ENCODE measurements at places on chromosomes 5 and 9.

- no peak for DNase-seq
These were observed 142.2 kb downstream of the SNX18 start for GRCh38 chr5:54659700-54660131.

GRCh38 chr5:157282150-157282549, 16.2 kb downstream of the CYFIP2 start:
- DNase-seq: no peak

DNA sequence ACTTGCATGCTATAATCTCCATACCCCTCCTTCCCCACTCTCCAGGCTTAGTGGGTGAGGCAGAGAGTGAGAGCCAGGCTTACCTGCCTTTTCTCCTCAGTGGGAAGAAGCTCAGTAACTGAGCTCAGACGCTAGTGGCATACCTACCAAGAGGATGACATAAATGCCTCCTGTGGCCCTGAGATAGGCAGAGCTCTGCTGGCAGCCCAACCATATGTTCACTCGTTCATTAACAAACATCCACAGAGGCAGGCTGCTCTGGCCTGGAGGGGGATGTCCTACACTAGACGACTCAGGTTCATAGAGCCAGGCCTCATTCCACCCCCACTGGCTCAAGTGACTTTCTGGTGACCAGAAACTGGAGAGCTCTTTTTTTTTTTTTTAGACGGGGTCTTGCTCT, 81.3 kb downstream of the THBS4 start:
- no peak for DNase-seq

GRCh38 chr5:126462239-126463014, 39.2 kb downstream of the GRAMD2B start:
- DNase-seq: no peak

DNA sequence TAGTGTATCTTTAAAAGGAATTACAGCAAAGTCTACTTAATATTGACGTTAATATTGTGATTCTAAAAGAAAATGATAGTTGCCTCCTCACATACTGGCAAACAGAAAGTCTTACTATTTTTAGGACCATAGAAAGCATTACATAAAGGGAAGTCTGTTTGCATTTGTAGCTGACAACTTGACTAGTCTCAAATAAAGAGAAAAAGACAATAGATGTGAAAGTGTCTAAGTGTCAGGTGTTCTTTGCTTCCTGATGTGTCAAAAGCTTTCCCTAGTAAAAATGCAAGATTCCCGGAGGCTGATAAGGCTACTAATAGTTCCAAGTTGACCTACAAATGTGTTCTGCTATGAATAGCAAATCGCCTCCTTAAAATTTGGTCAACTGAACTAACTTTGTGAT, 259.7 kb downstream of the CDH10 start:
- no peak for DNase-seq

DNA sequence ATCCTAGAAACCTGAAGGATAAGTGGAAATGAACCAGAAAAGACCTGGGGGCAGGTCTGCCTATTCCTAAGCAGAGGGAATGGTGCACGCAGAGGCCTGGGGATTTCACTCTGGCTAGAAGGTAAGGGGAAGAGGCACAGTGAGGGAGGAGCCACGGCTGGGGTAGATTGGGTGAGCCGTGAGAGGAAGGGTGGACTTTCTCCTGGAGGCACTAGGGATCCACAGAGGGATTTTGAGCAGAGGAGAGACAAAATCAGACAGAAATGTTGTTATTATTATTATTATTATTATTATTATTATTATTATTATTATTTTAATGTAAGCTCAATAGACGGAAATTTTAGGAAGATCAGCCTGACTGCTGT, 3.0 kb upstream of the ADGRD2 start:
- no peak for DNase-seq

DNA sequence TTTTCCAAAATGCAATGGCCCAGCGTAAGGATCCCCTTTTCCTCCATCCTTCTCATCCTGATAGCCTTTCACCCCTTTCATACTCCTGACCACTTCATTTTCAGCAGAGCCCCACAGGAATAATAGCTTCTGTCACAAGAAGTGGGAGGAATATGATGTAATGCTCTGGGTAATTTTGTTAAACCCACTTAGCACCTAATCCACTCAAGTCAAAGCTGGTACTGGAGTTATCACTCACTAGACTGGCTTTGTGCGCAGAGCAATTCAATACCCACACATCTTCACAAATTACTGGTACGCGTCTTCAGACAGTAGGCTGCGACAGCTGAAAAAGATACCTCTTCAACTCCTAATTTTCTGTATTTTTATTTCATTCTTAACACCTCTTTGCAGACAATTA, 2232.8 kb upstream of the WWC1 start:
- no peak for DNase-seq

- peak; percentile 78 for DNase-seq
These were observed 118.7 kb downstream of the LPAR1 start for GRCh38 chr9:110919609-110920008.

DNA sequence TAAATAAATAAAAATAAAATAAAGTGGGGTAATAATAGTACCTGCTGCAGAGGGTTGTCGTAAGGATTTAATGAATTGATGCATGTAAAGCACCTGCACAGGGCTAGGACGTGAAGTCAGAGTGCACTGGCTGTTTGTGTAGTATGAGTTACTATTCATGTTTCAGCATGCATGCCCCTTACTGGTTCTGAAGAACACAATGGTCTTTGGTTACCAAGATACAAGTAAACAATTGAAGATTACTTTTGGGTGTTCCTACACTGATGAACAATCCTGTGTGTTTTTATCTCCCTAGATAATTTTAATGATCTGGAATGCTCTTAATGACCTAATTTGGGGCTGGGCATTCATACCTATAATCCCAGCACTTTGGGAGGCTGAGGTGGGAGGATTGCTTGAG, 23.2 kb upstream of the PRRC2B start:
- no peak for DNase-seq

DNA sequence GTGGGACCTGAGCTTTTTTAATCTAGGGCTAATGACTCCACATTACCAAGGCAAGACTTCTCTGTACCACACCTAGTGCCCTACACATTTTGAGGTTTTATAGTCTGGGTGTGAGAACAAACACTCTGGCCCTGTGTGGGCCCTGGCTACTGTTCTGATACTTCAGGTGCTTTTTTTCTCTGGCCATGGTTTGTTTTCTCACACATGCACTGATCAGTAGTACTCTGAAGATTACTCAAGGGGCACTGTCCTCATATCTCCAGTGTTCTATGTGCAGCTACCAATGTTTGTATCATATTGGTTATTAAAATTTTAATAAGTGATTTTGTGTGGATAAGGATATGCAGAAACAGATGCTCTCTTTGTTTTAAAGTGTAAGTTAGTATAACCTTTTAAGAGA, 5.9 kb upstream of the C9orf40 start:
- DNase-seq: no peak

DNA sequence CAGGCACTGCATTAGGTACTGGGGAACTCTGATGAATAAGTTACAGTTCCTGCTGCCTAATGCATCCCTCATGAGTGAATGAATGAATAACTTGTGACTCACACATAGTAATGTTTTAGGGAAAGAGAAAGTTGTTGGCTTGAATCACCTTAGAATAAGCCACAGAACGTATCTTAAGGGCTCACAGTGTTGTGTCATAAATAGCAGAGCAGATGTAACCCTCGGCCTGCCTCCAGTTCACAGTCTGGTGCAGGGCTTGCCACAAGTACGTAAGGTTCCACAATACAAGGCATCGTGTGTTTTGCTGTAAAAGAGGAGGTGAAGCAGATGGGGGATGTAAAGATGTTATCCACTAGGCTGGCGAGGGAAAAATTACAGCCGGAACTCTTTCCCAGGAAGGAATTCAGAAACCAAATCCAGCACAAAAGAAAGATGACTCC, 218.7 kb downstream of the TRPM3 start:
- DNase-seq: peak; percentile 96

- DNase-seq: no peak
These were observed 625 bp upstream of the OLFM1 start for GRCh38 chr9:135086597-135087488.

DNA sequence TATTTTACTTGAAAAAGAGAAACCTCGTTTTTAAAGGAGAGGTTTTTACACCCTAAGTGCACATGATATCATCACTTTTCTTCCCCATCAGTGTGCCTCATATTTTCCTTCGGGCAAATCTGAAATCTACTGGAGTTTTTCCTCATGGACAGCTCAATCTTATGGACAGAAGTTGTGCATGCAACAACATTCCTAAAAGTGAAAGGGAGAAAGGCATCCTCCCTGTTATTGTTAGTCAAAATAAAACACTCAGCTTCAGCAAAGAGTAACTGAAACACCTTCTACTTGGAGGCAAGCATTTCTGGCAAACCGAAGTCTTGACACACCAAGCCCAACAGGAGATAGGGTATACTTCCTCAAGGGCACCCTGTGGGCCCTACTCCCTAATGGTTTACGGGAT, 217.9 kb downstream of the BNC2 start:
- no peak for DNase-seq

- peak; percentile 76 for DNase-seq
These were observed 59.6 kb upstream of the SPATA31C2 start for GRCh38 chr9:88197781-88198340.

- DNase-seq: peak; percentile 26
These were observed 13.5 kb downstream of the MOCS2 start for GRCh38 chr5:53095931-53096525.

DNA sequence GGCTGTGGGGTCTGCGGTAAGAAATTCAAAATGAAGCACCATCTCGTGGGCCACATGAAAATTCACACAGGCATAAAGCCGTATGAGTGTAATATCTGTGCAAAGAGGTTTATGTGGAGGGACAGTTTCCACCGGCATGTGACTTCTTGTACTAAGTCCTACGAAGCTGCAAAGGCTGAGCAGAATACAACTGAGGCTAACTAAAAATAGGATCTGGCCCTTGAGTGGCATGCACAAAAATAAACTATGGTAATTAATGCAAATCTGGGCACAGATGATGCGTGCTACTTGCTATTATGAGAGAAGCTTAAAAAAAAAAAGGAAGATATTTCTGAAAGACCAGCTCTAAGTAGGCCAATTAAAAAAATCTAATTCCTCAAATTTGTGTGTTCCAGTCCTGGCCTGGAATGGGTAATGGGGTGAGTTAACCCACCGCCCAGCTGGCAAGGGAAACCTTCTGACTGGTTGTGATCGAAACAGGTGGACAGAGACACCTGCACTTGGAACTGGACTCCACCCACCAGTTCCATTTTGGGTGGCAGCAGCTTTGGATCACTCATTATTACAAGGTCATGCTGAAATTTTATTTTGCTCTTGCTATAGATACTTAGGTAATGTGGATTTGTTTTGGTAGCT, 26.6 kb upstream of the ZBTB34 start:
- DNase-seq: no peak

DNA sequence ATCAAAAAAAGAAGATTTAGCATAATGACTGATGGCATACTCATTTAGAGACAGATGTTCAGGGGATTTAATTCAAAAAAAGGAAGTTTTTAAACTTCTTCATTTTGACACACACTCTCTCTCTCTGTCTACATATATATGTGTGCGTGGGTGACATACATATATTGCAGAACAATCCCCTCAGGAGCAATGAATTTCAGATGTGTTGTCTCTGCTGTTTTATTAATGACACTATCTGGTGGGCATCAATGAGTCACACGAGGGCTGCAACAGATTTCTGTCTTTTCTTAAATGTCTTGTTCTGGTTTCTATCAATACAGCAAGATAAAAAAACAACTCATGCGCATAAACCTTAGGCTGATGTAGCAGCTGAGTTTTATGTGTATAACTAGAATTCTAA, 123.5 kb upstream of the SLCO6A1 start:
- DNase-seq: no peak

GRCh38 chr5:179914032-179914755, 6.5 kb upstream of the TBC1D9B start:
- no peak for DNase-seq

DNA sequence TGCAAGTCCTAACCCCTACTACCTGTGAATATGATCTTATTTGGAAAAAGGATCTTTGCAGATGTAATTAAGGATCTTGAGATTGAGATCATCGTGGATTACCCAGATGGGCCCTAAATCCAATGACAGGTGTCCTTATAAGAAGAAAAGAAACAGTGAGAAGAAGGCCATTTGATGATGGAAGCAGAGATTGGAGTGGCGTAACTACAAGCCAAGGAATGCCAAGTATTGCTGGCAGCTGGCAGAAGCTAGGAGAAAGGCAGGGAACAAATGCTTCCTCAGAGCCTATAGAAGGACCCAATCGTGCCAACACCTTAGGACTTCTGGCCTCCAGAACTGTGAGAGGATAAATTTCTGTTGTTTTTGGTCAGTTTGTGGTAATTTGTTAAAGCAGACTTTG, 70.1 kb upstream of the PALM2AKAP2 start:
- DNase-seq: no peak

DNA sequence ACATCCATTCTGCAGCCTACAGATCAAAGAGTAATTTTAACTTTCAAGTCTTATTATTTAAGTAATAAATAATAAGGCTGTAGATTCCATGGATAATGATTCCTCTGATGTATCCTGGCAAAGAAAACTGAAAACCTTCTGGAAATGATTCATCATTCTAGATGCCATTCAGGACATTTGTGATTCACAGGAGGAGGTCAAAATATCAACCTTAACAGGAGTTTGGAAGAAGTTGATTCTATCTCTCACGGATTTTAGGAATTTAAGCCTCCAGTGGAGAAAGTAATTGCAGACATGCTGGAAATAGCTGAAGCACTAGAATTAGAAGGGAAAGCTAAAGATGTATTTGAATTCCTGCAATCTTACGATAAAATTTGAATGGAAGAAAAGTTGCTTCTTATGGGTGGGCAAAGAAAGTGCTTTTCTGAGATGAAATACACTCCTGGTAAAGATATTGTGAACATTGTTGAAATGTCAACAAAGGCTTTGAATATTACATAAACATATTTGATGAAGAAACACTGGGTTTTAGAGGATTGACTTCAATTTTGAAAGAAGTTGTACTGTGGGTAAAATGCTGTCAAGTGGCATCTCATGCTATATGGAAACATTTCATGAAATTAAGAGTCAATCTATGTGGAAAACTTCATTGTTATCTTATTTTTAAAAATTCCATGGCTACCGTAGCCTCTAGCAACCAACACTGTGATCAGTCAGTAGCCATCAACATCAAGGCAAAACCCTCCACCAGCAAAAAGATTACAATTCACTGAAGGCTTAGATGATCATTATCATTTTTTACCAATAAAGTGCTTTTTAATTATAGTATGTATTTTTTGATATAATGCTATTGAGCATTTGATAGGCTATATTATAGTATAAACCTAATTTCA, 1141.0 kb downstream of the CDH12 start:
- peak; percentile 33 for DNase-seq

GRCh38 chr5:64784451-64785025, 15.8 kb downstream of the CWC27 start:
- DNase-seq: peak; percentile 50

Data from fibroblast of skin of left biceps (primary cell).